ENCODE measurements at places on chromosomes 11 and 22.

GRCh38 chr11:64000026-64000739 lies 13.9 kb downstream of the OTUB1 start:
- DNase-seq, result peak; percentile 68

- DNase-seq, result no peak
Measured at GRCh38 chr11:48081151-48082010, 101.0 kb downstream of the PTPRJ start.

GRCh38 chr11:7613394-7613720 lies 59.9 kb downstream of the CYB5R2 start:
- DNase-seq, result no peak

- DNase-seq, result peak; percentile 25
Measured at GRCh38 chr11:128157423-128158298, 429.7 kb downstream of the ETS1 start.

DNA sequence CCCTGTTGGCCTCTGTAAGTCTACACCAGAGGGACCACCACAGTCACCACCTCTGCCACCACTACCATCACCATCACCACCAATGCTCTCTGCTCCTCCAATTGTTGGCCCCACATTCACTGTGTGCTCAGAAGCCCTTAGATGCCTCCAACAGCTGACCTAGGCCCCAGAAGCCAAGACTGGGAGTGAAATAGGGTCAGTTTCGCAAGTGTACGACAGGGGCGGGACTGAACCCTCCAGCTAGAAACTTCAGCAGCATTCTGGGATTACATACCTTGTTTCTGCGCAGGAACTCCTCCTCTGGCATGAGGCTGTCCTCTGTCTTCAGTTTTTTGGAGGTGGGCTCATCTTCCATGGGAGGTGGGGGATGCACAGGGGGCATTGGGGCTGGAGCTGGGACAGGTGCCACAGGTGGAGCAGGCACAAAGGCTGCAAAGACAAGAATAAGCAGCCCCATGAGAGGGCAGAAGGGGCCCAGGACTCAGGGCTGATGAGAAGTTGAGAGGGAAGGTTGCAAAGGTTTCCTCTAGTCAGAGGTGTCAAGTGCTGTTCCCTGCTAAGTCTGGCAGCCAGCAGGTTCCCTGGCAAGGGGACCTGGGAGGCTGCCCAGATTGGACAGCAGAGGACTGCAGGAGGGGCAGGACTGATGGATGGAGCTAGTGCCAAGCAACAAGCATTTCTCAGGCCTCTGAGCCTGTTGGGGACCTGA lies 10.2 kb upstream of the TBC1D10A start:
- no peak for DNase-seq

DNA sequence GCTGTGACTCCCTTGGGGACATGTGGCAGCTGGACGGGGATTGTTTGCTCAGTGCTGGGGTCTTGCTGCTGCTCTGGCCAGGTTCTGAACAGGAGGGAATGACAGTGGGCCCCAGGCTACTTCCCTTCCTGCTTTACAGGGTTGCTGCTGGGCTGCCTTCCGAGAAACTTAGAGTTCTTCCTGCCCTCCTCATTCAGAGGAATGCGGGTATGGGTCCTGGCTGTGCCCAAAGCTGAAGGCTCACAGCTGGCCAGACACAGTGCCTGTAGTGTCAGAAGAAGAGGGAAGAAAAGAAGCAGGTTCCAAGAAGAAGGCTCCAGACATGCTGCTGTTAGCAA lies 108.3 kb upstream of the PARVA start:
- no peak for DNase-seq

GRCh38 chr11:62545437-62546243 lies 966 bp downstream of the AHNAK start:
- DNase-seq, result peak; percentile 43

DNA sequence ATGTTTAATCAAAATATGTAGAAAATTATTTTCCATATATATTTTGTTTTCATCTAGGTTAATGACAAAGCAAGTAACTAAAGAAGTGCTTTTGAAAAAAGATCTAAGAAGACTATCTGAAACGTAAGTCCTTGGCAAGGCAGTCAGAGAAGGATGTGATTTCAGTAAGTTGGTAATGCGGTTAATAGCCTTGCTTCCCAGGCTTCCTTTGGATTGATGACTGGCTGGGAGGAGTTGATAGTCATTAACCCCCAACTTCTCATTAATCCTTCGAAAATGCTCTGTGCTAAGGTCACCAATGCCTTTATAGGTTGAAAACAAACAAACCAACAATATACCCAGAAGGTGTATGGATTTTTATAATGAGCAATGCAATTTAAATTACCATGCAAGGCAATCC lies 1326.5 kb downstream of the LRRC4C start:
- DNase-seq, result no peak

- no peak for DNase-seq
Measured at GRCh38 chr22:46233231-46233630, 16.9 kb downstream of the CDPF1 start.

- DNase-seq, result no peak
Measured at GRCh38 chr11:97263183-97263858, 873.5 kb downstream of the JRKL start.

DNA sequence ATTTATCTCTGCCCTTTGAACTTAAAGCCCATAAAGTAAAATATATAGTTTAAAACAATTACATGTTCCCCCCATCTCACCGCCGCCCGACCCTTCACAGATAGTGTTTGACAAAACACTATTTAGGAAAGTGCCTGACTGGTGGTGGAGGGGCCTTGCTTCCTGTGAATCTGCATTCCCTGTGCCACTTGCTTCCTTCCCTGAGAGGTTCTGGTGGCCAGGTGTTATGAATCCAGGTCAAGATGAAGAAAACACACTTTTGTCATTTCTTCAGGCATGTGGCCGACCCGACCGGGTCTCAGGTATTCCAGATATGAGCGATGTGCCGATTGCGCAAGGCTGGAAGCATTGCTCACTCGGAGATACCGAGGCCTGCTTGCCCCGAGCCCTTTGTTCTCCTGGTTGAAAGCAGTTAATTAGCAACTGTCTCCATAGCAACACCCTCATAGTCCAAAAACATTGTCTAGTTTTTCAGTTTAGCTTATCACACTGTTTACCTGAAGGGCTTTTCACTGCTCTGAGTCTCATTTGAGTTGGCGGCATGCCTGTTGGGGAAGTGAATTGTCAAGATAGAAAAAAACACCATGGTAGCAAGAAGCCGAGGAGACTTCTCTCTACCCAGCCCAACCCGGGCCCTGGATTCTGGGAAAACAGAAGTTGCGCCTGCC lies 128.3 kb downstream of the TEAD1 start:
- DNase-seq, result no peak

DNA sequence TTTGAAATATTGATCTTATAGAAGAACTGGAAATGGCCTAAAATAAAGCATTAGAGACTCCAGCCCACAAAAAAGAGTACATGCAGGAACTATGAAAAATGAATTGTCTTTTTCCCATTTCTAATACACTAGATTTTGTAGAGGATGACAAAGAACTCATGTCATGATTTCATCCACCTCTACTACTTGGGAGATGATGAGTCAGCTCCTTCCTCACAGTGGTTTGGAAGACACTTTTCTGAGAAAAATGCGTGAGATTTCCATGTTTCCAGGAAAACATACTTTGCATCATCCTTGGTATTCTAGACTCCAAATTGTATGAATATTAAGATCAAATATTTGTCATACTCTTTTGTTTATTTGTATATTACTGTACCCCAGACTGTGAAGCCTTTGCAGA lies 500.5 kb downstream of the FAM181B start:
- no peak for DNase-seq

DNA sequence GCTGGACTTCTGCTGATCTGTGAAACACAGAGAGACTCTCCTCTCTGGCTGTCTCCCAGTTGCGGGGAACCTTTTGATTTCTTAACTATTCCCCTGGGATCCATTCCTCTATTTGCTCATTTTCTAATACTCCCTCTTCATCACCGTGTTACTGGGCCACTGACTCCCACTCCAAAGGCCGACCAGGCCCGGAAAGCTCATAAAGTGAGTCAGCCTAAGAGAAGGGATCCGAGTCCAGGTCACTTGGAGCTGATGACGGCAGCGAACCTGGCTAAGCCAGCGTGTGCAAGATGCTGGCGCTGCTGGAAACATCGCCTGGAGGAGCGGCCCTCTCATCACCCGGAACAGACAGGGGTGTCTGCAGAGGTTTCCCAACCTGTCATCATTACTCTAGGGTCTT lies 112.8 kb downstream of the FBXO7 start:
- no peak for DNase-seq

- DNase-seq, result no peak
Measured at GRCh38 chr22:38296372-38296771, 20.9 kb downstream of the CSNK1E start.

DNA sequence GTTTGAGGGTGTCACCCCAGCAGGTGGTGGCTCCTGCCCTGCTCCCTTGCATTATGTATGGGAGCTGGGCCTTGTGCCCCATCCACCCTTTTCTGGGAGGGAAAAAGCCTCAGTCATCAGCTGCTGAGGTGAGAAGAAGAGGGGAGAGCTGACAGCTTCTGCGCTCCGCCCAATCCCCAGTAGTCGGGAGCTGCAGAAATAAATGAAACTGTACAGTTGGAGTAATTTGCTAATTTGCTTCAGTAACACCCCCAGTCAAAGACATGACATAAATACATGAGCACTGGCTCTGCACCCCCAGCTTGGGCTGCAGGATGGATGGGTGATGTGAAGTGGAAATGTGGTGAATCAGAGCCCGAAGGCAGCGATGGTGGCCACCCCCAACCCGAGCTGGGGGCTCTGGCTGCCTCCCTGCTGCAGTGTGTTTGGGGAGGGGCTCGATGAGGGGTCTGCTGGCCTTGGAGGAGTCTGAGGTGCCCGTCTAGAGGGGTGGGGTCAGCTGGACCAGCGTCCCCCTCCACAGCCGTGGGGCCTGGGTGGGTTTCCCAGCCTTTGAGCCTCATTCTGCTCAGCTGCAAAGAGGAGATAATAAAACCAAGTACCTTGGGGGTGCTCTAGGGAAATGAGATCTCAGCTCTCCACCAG lies 59.2 kb downstream of the MPPED1 start:
- no peak for DNase-seq

- no peak for DNase-seq
Measured at GRCh38 chr11:68948496-68948895, 32.3 kb downstream of the MRGPRD start.

All from T-helper 2 cell (primary cell).